ENCODE measurements at places on chromosomes 6 and 20. TPM values are rescaled to one million over a fixed set of nuclear protein-coding genes. Genes with fewer than 3 reads are reported as not detected.

- H3K4me3 ChIP-seq = no peak overlapping the region
- H3K27ac ChIP-seq = no peak overlapping the region
- no peaks in the 10 kb centered on the region for H3K4me1 ChIP-seq
- DNase-seq = no peak
- no peaks in the 10 kb centered on the region for H3K27me3 ChIP-seq
Measured at GRCh38 chr6:73739096-73739495, 43.1 kb downstream of the CD109 start.

GRCh38 chr6:135581211-135581610 is 83.7 kb upstream of the AHI1 start:
- no peak overlapping the region for H3K27ac ChIP-seq
- no peak overlapping the region for H3K4me3 ChIP-seq
- H3K27me3 ChIP-seq = no peaks in the 10 kb centered on the region
- no peaks in the 10 kb centered on the region for H3K4me1 ChIP-seq

- H3K4me3 ChIP-seq = peak overlapping the region; percentile 59
- peak; percentile 88 for DNase-seq
- peaks cover 38% of the 10 kb centered on the region for H3K4me1 ChIP-seq
- peaks cover 3% of the 10 kb centered on the region for H3K36me3 ChIP-seq
- H3K27me3 ChIP-seq = no peaks in the 10 kb centered on the region
- peak overlapping the region; percentile 99 for H3K27ac ChIP-seq
Measured at GRCh38 chr6:108562503-108562993, 1.8 kb downstream of the FOXO3 start.

GRCh38 chr20:48723308-48724264 is 104.2 kb downstream of the PREX1 start:
- H3K27ac ChIP-seq = peak overlapping the region; percentile 50
- no peak overlapping the region for H3K4me3 ChIP-seq
- no peaks in the 10 kb centered on the region for H3K27me3 ChIP-seq
- DNase-seq = peak; percentile 28

DNA sequence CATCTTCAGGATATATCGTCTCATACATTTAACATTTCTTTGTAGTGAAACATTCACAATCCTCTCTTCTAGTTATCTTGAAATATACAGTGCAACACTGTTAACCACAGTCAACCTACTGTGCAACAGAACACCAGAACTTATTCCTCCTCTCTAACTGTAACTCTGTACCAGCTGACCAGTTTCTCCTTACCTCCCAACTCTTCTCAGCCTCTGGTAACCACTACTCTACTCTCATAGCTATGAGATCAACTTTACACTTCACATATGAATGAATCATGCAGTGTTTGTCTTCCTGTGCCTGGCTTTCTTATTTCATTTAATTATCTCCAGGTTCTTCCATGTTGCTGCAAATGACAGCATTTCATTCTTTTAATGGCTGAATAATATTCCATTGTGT is 337.6 kb downstream of the BTBD9 start:
- H3K4me3 ChIP-seq = no peak overlapping the region
- no peaks in the 10 kb centered on the region for H3K36me3 ChIP-seq
- no peaks in the 10 kb centered on the region for H3K27me3 ChIP-seq
- H3K4me1 ChIP-seq = no peaks in the 10 kb centered on the region

DNA sequence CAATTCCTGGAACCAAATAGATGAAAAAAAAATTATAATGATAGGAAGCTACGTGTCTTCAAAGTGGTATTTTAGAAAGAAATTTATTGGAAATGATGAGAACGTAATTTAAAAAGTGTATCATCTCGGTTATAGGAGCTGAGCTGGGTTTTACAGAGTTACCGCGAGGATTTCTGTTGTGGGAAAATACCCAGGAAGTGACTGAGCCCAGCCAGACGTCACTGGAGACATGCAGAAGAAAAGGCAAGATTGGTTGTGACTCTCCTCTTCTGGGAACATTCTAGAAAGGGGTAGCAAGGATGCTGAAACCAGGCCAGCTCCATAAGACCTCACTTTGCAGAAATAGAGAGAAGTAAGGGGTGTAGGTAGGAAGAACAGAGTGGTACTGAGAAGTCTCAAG is 95.9 kb upstream of the ADGRF1 start:
- H3K27me3 ChIP-seq = no peaks in the 10 kb centered on the region
- no peak for DNase-seq
- peaks cover 29% of the 10 kb centered on the region for H3K4me1 ChIP-seq
- no peaks in the 10 kb centered on the region for H3K36me3 ChIP-seq
- H3K4me3 ChIP-seq = no peak overlapping the region

DNA sequence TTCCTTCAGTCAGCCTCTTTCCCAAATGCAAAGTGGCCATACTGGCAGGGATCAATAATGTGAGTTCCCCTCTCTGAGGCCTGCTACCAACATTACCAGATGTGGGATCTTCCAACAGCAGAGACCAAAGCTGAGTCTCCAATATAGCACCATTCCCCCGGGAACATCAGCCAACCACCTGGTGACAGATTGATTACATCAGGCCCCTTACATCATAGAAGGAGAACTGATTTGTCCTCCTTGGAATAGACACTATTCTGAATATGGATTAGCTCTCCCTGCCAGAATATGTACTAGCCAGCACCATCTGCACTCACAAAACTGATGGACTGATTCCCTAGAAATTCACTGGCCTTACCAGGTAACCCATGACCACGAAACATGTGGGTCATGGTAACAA is 61.9 kb upstream of the CARMIL1 start:
- no peak overlapping the region for H3K4me3 ChIP-seq
- no peak for DNase-seq
- no peaks in the 10 kb centered on the region for H3K27me3 ChIP-seq

DNA sequence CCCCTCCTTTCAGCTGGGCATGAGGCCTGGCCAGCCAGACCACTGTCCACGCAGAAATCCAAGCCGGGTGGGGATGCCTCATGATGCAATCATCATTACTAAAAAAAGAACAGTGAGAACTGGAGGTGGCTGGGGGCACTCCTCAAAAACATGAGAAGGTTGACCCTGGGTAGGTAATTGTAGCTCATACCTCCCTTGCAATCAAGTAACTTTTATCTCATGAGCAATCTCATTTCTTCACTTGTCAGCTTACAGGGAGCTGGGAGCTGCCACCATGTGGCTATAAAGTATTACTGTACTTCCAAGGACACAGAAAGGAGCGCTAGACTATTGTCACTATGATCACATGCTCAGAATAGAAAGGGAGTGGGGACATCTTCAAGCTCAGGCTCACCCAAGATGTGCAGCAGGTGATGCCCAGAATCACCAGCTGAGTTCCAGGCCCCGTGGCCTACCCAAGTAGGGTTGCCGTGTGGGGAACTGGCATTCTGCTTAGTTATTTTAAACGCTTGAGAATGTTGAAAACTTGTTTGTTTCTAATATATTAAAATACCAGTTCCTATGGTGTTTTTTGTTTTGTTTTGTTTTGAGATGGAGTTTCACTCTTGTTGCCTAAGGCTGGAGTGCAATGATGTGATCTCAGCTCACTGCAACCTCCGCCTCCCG is 3.0 kb upstream of the CDH26 start:
- no peak overlapping the region for H3K27ac ChIP-seq
- no peaks in the 10 kb centered on the region for H3K36me3 ChIP-seq
- no peaks in the 10 kb centered on the region for H3K27me3 ChIP-seq
- no peak overlapping the region for H3K4me3 ChIP-seq

DNA sequence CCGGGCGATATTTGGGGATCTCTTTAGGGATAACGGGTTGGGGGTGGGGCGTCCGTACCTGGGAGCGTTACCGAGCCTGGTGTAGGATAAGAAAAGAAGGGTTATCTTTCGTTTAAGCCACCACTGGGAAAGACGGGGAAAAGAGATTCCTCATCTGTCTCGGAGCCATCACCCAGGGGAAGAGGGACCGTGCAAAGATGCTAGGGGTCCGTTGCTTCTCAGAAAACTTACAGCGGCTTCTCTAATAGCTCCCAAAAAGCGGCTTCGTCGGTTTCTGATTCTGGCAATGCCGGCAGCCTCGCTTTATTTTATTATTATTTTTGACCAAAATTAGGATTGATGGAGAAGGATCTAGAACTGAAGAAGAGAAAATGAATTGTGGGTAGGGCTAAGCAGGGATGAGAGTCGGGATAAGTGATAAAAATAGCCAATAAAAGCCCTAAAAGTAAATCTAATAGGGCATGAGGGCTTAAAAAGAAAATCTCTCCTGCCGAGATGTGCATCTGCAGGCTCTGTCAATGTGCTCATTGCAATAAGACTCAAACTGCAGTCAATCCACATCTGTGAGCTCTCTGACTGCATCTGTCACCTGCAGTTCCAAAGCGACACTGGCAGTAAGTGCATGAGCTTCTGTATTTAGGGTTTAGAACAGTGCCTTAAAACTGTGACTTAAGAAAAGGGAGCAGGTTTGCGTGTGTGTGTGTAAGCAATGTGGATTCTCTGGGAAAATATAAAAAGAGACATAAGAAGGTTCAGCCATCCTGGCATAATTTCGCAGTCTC is 801 bp downstream of the TBPL1 start:
- peaks cover 37% of the 10 kb centered on the region for H3K4me1 ChIP-seq
- H3K27ac ChIP-seq = peak overlapping the region; percentile 89
- H3K36me3 ChIP-seq = no peaks in the 10 kb centered on the region
- peak; percentile 33 for DNase-seq
- H3K4me3 ChIP-seq = peak overlapping the region; percentile 28
- no peaks in the 10 kb centered on the region for H3K27me3 ChIP-seq

DNA sequence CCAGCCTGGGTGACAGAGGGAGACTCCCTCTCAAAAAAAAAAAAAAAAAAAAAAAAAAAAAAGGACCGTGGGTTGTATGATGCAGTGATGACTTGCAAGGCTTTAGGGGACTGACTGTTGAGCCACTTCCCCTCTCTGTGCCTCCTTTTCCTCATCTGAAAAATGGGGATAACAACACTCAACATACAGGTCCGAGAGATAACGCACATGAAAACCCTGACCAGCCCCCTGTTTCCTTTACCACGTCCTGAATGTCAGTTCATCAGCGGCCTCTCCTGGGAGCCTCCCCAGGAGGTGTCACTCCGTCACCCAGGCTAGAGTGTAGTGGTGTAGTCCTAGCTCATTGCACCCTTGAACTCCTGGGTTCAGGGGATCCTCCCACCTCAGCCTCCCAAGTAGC is 3.9 kb downstream of the SLA2 start:
- no peak overlapping the region for H3K4me3 ChIP-seq
- no peaks in the 10 kb centered on the region for H3K4me1 ChIP-seq
- no peak for DNase-seq
- no peaks in the 10 kb centered on the region for H3K27me3 ChIP-seq
- no peaks in the 10 kb centered on the region for H3K36me3 ChIP-seq

- H3K27ac ChIP-seq = no peak overlapping the region
- no peaks in the 10 kb centered on the region for H3K4me1 ChIP-seq
- H3K27me3 ChIP-seq = no peaks in the 10 kb centered on the region
Measured at GRCh38 chr6:101689695-101690094, 296.2 kb downstream of the GRIK2 start.

GRCh38 chr6:46953921-46954320 is 32.2 kb upstream of the ADGRF5 start:
- H3K36me3 ChIP-seq = no peaks in the 10 kb centered on the region
- no peaks in the 10 kb centered on the region for H3K27me3 ChIP-seq

- H3K4me1 ChIP-seq = no peaks in the 10 kb centered on the region
- H3K36me3 ChIP-seq = no peaks in the 10 kb centered on the region
- H3K4me3 ChIP-seq = no peak overlapping the region
- no peaks in the 10 kb centered on the region for H3K27me3 ChIP-seq
- DNase-seq = no peak
Measured at GRCh38 chr20:22232923-22233322, 351.4 kb downstream of the FOXA2 start.

DNA sequence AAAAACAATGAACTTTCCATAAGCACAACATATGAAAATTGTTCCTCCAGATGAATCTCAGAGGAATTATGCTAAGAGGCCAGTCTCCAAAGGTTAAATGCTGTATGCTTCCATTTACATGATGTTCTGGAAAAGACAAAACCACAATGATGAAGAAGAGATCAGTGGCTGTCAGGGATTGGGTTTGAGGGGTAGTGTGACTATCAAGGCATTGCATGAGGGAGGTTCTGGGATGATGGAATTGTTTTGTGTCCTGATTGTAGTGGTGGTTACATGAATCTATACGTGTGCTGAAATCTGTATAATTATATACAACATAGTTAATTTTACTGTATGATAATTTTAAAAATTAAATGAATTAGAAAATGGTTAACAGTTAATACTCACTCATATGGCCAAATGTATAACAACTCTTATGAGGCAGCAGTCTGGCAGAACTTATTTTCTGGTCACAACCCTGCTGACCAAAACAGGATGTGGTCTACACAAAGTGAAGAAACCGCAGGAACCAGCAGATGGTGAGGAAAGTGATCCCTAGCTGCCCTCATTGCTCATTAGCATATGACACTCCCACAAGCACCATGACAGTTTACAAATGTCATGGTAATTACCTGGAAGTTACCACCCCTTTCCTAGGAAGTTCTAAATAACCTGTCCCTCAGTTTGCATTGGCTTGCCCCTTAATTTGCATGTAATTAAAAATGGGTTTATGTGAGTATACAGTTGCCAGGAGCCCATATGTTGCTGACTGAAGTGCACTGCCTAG is 31.9 kb downstream of the NSFL1C start:
- no peak overlapping the region for H3K27ac ChIP-seq
- no peaks in the 10 kb centered on the region for H3K36me3 ChIP-seq
- no peak overlapping the region for H3K4me3 ChIP-seq
- no peaks in the 10 kb centered on the region for H3K4me1 ChIP-seq
- peak; percentile 13 for DNase-seq

- H3K4me1 ChIP-seq = no peaks in the 10 kb centered on the region
- no peak for DNase-seq
- H3K4me3 ChIP-seq = no peak overlapping the region
- no peaks in the 10 kb centered on the region for H3K27me3 ChIP-seq
- no peaks in the 10 kb centered on the region for H3K36me3 ChIP-seq
Measured at GRCh38 chr20:44154521-44155001, 32.4 kb downstream of the JPH2 start.

- DNase-seq = no peak
- H3K4me1 ChIP-seq = peaks cover 6% of the 10 kb centered on the region
- no peaks in the 10 kb centered on the region for H3K27me3 ChIP-seq
Measured at GRCh38 chr6:87671555-87672029, 30.4 kb downstream of the AKIRIN2 start.

The RAET1G gene
- not detected for total RNA-seq

The GNRH2 gene
- not detected for total RNA-seq

The SLC22A16 gene
- not detected for total RNA-seq

The HBS1L gene
- total RNA-seq = 21.3 TPM

The KCNQ2 gene
- 1.8 TPM for total RNA-seq

The MICB gene
- total RNA-seq = not detected

The LIN28B gene
- not detected for total RNA-seq

The MEI4 gene
- 2.1 TPM for total RNA-seq

The CTAGE9 gene
- 0.66 TPM for total RNA-seq
